Fibroblast of skin of back (primary cell): ENCODE measurements at places on chromosomes 12 and 14.

- no peak for DNase-seq
These were observed 636 bp upstream of the IFNG-AS1 start for GRCh38 chr12:67988601-67989021.

GRCh38 chr12:44091948-44092606 is 256.2 kb downstream of the TMEM117 start:
- DNase-seq: no peak

- DNase-seq: no peak
These were observed 5.6 kb upstream of the NIN start for GRCh38 chr14:50836515-50836914.

GRCh38 chr12:84294246-84294645 is 618.4 kb downstream of the SLC6A15 start:
- no peak for DNase-seq

DNA sequence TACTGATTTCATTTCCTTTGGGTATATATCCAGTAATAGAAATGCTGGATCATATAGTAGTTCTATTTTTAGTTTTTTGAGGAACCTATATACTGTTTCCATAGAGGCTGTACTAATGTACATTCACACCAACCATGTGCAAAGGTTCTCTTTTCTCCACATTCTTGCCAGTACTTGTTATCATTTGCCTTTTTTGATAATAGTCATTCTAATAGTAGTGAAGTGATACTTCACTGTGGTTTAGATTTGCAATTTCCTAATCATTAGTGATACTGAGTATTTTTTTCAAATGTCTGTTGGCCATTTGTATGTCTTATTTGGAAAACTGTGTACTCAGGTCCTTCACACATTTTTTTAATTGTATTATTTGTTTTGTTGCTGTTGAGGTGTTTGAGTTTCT is 148.2 kb upstream of the NAV3 start:
- DNase-seq: no peak
